ENCODE measurements at places on chromosomes 7 and 10.

GRCh38 chr7:67306331-67306730, 309.7 kb downstream of the TYW1 start:
- DNase-seq: no peak

GRCh38 chr7:26511866-26512265, 220.2 kb downstream of the SNX10 start:
- no peak for DNase-seq

DNA sequence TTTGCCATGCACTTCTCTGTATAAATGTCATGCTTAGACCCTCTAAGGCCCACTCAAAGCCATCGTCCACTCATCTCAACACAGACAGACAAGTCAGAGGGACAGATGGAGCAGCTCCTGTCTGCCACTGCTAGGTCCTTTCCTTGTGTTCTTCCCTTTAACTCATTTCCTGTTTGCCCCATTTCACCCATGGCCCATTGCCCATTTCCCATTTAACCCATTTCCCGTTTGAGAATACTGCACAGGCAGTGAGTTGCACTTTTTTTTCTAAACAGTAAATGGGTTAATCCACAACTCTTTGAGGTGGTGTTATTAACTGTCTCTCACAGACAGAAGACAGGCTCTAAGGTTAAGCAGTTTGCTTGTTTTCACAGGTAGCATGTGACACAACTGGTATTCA, 179.3 kb downstream of the NPSR1 start:
- no peak for DNase-seq

- DNase-seq: peak; percentile 15
Measured at GRCh38 chr7:107463139-107464078, 6.4 kb upstream of the GPR22 start.

- DNase-seq: no peak
Measured at GRCh38 chr7:1695800-1696454, 25.9 kb downstream of the ELFN1 start.

- no peak for DNase-seq
Measured at GRCh38 chr10:116044801-116045248, 228.2 kb downstream of the GFRA1 start.

GRCh38 chr7:16652888-16653287, 6.9 kb downstream of the BZW2 start:
- DNase-seq: no peak

GRCh38 chr10:28592953-28593352, 60.0 kb downstream of the WAC start:
- no peak for DNase-seq

DNA sequence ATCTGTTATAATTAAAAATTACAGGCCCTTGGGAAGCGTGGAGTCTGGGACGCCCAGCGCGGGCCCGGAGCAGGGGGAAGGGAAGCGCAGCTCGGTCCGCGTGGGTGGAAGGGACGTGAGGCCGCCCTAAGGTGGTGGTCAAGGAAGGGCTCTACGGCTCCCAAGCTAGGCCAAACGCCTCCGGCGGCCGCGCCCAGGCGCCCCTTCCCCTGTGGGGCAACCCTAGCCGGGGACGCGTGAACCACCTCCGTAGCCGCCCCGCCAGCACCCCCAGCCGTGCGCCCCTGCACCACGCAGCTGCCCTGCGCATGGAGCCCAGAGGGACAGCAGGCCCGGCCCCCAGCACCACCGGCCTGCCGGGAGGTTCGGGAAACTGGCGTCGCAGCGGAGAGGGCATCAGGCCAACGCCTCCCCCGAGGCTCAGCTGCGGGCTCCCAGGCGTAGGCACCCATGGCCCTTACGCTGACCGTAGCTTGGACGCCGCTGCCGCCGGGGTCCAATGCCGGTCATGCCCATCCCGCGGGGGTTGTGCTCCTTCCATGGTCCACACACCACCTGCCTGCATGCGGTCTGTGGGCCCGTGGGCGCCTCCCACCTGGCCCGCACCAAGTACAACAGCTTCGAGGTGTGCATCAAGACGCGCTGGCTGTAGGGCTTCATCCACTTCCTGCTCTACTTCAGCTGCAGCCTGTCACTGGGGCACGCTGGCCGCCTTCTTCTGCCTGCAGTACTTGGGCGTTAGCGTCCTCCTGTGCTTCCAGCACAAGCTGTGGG, 166.7 kb downstream of the SEPTIN7 start:
- no peak for DNase-seq

GRCh38 chr10:75305675-75306074, 69.9 kb upstream of the COMTD1 start:
- no peak for DNase-seq

- no peak for DNase-seq
Measured at GRCh38 chr7:53531-53930, 138.8 kb upstream of the FAM20C start.

GRCh38 chr7:94482796-94483195, 26.8 kb upstream of the CASD1 start:
- no peak for DNase-seq

DNA sequence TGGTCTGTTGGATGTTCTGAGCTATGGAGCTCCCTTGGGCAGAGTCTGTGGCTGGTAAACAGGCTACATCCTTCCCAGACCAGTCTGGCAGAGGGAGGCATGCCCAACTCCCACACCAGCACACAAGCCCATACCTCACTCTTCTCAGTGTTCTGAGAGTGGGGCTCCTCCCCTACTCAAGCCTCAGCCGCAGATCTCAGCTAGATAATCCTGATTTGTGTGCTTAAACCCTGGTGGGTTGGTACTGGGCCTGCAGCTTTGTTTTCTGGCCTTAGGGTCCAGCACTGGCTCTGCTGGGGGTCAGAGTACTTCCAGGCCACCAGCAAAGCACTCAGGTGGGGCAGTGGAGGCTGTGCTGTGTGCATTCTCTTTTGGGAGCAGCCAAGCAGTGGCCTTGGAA, 70.4 kb downstream of the MGAM2 start:
- DNase-seq: no peak

- no peak for DNase-seq
Measured at GRCh38 chr10:53088961-53089360, 316.4 kb upstream of the MBL2 start.

GRCh38 chr7:50226145-50226544, 78.4 kb upstream of the IKZF1 start:
- no peak for DNase-seq

DNA sequence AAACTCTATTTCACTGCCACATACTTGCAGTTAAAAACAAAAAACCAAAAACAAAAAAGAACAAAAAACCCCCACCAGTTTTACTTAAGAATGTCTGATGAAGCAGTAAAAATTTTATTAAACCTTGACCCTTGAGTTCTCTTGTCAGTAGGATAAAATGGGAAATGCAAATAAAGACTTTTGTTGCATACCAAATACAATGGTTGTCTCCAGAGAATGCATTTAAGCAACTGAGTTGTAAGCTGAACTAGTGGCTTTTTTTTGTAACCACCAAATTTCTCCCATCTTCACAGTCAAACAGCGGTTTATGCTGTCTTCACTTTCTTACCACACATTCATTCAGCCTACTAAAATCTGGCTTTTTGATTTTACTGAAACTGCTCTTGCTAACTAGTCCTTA, 3.1 kb downstream of the SYPL1 start:
- DNase-seq: no peak

GRCh38 chr10:7635408-7636125, 31.2 kb downstream of the ITIH5 start:
- no peak for DNase-seq

DNA sequence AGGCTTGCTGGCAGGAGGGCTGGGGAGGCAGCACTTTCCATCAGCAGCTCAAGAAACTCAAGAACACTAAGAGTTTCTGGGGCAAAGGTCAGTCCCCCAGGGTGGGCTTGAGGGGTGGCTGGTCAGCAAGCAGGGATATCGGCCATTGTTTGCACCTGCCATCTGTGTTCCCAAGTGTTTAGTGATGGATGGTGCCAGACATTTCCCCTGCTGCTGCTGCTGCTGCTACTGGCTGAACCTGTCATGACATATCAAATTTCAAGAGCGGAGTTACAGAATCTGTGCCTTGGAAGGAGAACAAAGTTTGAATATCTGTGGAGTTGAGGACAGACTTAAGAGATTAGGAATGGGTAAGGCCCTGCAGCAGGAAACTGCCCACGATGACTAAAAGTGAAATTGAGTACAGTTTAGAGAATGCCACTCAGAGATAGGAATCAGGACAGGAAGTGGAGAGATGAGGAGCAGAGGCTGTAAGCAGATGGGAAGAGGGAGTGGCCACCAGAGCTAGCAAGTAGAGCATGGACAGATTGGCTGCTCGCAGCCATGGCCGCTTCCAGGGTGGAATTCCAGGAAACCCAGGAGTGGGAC, 39.2 kb upstream of the PPP1R3C start:
- DNase-seq: no peak

DNA sequence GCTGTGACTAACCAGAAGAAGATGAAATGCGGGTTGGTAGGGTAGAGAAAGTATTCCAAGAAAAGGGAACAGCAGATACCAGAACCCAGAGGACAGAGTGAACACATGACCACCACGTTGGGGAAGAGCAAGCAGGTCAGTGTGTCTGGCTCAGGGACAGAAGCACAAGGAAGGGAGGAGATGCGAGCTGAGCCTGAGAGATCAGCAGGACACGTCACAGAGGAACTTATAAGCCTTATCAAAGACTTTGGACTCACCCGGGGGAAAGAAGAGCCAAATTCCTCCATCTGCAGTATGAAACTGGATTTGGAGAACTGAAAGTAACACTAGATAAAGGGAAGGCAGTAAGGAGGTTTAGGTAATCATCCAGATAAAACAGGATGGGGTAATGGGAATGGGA, 232.1 kb upstream of the NPVF start:
- DNase-seq: no peak

DNA sequence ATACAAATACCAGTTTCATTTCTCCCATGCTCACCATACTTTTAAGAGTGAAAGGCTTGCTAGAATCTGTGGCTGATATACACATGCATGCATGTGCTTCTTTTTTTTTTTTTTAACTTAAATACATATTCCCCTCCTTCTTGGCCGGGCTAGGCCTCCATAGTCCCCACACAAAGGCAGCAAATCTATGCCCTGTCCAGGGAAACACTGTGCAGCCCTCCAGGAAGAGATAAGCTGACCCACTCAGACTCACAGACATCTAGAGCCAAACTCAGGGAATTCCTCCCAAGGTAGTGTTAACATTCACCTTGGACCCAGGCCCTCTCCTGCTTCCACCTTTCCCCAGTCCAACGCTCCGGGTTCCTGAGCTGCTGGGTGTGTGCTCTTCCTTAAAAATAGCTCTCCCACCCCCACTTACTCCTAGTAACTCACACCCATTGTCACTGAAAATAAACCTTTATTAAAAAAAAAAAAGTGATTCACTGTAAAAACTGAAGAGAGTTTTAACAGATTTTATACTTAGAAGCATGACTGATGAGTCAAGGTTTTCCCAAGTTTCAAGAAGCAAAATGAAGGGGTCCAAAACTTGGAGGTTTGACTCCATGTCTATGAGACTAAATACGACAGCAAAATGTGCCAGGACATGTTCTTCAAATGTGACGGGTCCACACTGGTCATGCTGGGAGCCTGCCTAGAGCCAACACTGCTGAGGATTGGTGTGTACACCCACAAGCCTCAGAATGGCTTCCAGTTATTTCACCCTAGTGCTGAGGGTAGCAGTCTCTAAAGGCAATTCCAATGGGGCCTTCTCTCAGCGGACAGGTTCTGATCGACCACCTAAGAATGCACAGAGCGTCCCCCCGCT, 159.5 kb downstream of the GLI3 start:
- DNase-seq: no peak

DNA sequence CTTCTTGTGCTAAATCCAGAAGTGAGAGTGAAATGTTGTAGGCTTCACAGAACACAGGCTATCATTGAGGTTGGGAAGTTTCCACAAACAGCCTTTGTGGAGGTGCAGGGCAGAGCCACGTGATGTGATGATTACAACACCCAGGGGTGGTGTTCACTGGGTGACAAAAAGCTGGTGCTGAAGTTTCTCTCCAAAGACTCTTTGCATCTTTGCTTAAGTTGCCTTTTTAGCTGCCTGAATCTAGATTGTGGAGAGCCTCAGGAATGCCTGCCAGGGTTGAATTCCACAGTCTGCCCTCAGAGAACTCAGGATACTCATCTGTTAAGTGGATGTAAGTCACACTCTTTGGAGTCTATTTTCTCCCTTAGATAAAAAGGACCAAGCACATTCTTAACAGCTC, 56.3 kb downstream of the PLXNA4 start:
- DNase-seq: no peak

DNA sequence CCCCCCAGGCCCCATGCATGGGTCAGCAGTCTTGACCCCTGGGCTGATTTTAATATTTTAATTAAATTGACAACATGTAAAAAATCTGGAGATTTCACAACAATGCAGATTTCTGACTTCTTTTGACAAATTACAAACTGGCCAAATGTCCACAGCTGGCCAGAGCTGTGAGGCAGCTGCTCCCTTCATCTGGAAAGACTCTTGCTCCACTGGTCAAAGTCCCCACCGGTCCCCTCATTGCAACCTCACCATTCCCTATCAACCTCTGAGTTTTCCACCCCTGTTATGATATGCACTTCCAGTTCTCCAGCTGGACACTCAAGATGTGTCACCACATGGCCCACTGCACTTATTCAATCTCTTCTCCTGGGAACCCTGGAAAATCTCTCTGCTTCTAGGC, 266.2 kb downstream of the KCNMA1 start:
- DNase-seq: no peak

DNA sequence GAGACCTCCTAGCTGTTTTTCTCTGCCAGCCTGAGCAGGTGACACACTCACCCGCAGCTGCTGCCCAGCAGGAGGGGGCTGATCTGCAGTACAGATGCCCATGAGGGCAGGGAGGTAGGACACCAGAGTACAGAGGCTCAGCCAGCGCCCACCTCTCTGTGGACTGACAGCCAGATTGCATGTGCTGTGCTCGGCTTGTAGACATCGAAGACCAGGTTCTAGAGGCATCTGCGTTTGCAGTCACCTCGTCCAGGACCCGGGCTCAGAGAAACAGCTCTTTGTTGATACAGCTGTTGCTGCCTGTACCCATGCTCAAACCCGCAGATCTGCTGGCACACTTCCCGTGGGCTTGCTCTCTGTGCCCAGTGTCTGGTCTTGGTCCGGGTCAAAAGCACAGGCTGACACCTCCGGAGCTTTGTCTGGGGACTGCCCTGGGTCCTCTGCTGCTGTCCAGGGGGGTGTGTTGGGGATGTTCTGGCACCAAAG, 224.7 kb downstream of the GLRX3 start:
- DNase-seq: no peak

- DNase-seq: no peak
Measured at GRCh38 chr7:105322655-105323277, 66.0 kb downstream of the SRPK2 start.

- no peak for DNase-seq
Measured at GRCh38 chr10:86690657-86691084, 22.4 kb downstream of the LDB3 start.

GRCh38 chr7:36283711-36284130, 105.9 kb upstream of the ANLN start:
- DNase-seq: no peak

Data from left renal pelvis (tissue), 4 donors.